CD4-positive, alpha-beta T cell treated with Interleukin-15 for 1 hour (primary cell): ENCODE measurements at places on chromosomes 12 and 14.
A peak's percentile ranks its signal among the peaks of the same experiment; 100 is the strongest.

DNA sequence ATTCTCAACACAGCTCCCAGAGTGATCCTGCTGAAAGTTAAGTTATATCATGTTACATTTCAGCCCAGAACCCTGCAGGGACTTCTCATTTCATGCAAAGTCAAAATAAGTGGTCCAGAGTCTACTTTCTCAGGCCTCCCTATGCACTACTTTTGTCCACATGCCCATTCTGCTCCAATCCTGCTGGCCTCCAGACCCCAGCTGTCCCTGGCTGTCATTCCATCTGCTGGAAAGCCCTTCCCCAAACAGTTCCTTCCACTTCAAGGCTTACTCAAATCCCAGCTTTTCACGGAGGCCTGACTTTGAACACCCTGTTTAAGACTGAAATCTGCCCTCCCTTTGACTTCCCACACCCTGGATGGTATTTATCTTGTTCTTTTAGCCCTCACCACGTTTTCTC is 109.8 kb upstream of the DNM1L start:
- no peak for DNase-seq

GRCh38 chr14:50772412-50772811 is 58.5 kb downstream of the NIN start:
- DNase-seq, result no peak

GRCh38 chr12:110234755-110235154 is 46.3 kb upstream of the ATP2A2 start:
- no peak for DNase-seq

DNA sequence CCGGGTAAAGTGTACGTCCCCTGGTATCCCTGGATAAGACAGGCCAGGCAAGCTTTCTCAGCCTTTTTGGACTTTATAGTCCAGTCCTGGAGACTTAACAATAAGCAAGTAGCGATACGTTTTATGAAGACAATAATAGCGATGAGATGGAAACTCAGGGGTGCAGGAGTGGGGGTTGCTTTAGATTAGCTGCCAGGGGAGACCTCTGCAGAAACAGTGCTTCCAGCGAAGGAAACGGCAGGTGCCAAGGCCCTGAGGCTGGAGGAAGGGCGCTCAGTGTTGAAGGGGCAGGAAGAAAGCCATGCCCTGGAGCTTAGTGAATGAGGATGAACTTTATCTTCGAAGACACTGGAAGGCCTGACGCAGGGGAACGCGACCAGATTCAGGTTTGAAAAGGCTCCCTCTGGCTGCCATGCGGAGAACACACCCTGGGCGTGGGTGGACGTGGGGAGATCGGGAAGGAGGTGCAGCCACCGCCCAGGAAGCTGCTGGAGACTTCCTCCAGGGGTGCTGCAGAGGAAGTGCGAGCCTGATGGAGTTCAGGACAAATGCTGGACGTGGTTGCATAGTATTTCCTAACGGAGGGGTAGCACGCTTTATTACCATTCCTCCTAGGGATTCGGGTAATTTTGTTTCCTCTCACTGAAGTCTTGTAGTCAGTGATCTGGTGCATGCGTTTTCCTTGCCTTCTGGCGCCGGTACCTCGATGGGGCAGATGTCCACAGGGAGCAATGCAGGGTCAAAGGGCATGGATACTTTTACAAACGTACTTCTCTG is 26.1 kb upstream of the UBC start:
- DNase-seq, result peak; percentile 76

DNA sequence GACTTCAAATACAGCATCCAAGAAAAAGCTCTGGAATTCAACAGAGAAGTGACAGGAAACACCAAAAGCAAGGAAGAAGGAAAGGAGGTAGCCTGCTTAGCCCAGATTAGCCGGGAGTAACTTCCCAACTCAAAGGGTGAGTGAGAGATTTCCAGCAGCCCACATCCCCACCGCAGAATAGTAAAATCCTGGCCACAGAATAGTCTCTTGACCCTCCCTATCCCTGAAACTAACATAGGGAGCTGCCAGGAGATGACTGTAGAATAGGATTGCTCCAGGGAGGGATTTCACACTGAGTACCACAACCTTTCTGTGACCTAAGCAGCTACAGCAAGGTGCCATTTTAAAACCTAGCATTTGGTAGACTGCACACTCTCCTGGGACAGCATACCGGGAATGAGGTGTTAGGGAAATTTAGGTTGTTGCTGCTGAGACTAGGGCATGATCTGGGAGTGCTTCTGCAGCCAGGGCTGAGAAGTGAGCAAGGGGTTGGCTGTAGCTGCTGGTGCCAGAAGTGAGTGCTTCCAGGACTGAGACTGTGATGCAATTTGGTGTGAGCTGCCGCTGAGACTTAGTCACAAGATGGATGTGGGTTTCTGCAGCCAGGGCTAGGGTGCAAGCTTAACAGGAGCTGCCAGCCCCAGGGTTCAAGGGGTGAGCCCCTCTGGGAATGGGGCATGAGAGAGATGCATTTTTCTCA is 66.0 kb downstream of the TMTC3 start:
- DNase-seq, result no peak

DNA sequence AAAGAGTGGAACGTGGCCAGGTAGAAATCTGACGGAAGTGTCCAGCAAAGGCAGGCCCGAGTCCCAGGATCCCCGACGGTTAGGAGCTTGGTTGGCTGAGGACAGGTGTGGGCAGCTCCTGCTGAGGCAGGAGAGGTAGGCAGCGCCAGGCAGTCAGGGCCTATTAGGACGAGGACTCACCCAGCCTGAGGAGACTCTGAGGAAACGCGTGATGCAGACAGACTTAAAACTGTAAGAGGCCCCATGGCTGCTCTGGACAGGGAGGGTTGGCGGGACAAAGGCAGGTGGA is 255.7 kb upstream of the SFSWAP start:
- DNase-seq, result no peak

DNA sequence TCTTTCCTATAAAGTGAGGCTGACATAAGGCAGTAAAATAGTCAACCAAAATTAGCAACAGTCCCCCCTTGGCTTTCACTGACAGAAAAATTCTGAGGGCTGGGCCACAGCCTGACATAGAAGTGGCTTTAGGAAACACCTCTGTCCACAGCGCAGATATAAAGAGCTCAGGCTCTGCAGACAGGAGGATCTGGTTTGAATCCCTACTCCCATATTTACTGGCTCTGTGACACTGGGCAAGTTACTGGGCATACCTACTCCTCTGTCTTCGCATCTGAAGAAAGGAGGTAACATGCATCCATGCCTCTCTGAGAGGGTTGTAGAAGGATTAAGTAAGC is 95.3 kb downstream of the STXBP6 start:
- no peak for DNase-seq

GRCh38 chr14:86858031-86858430 is 1135.0 kb downstream of the GALC start:
- DNase-seq, result no peak

DNA sequence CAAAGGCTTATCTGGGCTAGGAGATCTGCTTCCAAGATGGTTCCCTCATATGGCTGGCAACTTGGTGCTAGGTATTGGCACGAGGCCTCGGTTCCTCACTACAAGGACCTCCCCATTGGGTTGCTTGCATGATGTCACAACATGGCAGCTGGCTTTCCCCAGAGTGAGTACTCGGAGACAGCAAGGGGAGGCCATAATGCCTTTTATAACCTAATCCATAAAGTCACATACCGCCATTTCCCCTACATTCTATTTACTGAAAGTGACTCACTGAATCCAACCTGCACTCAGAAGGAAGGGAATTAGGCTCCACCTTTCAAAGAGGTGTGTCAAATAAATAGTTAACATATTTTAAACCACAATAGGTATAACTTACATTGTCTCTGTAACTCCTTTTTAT is 130.9 kb downstream of the SAMD4A start:
- DNase-seq, result no peak

- no peak for DNase-seq
These were observed 31.1 kb upstream of the CPM start for GRCh38 chr12:68963856-68964745.

GRCh38 chr14:60064491-60065072 is 27.1 kb upstream of the PCNX4 start:
- no peak for DNase-seq

DNA sequence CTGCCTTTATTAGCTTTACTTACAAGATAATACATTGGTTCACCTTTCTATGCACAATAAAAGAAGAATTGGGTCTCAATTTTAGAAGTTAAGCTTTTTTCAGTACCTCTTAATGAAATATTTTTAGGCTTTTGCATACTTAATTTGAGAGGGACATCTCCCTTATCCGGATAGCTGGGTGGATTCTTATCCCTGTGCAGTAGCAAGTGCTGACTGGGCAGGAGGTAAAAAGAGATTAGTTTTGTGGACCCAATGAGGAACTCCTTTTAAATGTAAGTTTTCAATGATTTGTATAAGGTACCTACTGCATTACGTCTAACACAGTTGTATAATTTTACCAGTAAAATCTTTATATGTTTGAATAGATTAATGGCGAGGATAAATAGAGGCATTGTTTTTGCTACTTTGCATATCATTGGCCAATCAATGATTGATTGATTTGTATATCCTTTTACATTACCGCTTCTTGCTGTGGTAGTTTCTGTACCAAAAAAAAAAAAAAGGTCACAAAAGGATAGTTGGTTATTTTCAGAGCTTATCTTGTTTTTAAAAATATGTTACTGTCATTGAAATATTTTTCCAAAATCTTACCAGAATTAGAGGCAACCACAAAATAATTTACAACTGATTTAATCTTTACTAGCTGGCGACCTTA is 2.2 kb downstream of the CPSF6 start:
- DNase-seq, result no peak

- DNase-seq, result no peak
These were observed 244.0 kb downstream of the DUSP6 start for GRCh38 chr12:89108265-89108664.

GRCh38 chr12:11731042-11731357 is 81.5 kb downstream of the ETV6 start:
- DNase-seq, result no peak

DNA sequence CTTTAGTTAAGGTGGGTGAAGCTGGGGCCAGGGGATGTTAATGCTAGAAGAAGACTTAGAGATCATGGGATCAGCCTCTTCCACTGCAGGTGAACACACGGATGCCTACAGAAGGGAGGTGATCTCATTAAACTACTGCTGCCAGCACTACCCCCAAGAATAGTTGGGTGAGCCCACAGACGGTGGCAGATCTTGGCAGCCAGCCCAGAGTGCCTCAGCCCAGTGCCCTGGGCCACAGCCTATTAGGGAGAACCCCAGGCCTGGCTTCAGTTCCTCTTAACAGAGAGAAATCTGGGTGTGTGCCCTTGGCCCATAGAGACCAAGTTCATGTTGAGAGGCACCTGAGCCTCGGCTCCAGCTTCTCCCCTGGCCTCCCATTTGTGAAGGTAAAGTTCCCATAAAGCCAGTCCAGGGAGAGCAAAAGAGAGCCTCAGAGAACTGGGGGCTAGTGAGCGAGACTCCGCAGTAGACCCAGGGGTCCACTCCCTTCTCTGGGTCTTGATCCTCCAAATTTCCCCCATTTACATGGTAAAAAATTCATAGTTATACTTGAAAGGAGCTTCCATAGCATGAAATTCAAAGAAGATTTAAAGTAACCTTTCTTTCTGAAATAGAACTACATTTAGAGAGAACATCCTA is 125.0 kb upstream of the CCND2 start:
- peak; percentile 88 for DNase-seq

DNA sequence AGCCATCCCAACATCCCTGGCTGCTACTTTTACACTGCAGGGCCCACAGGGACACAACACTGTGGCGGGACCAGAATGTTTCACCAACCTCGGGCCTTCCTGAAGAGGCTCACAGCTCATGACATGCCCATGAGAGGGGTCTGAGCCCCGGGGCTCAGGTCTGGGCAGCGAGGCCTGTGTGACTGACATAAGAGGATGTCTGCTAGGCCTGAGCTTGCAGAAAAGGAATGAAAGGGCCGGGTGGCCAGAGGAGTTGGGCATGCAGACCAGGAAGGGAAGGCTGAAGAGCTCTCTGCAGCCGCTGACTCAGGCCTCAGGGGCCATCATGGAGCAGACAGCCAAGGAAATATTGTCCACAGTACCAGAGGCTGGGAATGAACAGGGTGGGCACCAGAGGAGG is 18.3 kb upstream of the VSX2 start:
- no peak for DNase-seq

DNA sequence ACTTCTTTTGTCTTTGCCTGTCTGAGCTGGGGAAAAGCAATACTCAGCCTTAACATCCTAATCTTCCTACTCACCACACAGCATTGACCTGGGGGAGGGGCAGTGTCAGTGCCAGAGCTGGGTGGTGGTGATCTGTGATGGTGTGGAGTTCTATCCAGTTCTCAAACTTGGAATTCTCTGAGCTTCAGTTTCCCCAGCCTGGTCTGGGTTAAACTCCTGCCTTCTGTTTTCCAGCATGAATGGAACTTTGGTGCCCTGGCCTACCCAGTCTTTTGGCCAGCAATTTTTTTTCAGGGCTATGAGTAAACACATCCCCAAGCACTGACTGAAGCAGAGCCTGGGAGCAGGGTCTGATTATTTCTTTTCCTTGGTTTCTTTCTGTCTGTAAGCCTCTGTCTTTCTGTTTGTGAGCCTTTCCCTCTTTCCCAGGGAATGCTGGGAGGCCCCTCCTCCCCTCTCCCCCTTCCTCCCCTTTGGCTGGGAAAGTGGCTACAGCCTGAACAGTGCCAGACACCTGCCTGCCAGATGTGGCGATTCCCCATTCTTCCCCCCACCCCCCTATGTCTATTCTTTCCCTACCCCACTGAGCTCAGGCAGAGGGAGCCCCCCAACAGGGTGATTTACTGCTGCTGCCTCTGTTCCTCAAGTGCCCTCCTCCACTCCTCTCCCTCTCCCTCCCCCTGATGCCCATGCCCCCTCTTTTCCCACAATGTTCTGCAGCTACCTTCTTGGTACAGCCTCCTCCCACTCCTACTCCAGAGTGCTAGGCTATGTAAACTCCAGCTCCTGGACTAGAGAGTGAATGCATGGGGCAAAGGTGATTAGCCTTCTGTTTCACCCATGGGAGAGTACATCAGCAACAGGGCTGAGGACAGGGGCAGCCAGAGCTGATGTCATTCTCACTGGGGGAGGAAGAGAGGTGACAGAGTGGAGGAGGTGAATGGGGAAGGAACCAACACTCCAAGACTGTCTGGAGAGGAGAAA is 11.1 kb downstream of the GPR84 start:
- no peak for DNase-seq

GRCh38 chr12:10705655-10706054 is 17.5 kb downstream of the YBX3 start:
- DNase-seq, result no peak

DNA sequence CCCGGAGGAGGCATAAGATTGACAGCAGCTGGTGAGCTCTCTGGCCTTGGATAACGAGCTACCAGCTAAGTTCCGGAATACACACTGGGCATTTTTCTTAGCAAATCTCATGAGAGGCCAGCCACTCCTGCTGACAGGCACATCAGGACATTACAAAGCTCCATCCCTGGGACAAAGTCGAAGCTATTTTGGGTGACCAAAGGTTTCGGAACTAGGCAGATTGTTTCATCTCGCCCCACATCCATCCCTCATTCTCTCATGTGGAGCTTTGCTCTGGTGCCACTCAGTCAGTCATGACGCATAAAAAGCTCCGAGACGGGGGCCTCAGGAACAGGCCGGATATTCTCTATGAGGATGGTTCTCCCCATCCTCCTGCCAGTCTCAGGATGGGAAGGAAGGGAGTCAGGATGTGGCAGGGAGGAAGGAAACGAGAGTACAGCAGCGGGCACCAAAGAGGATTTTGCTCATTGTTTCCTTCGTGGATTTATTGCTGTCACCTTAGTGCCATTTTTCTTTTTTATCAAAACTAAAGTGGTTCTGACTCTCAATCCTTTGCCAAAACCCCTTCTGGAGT is 253.1 kb upstream of the FKBP4 start:
- no peak for DNase-seq
